Left colon (tissue), 2 donors: ENCODE measurements at places on chromosomes 5 and 9. TPM values are rescaled to one million over a fixed set of nuclear protein-coding genes. Genes with fewer than 3 reads are reported as not detected.

GRCh38 chr9:19828576-19829109 is 39.8 kb upstream of the SLC24A2 start:
- DNase-seq, result no peak

Gene MAML1
- 22.1 TPM for total RNA-seq

GRCh38 chr9:131546336-131547084 is 1.2 kb downstream of the PRRT1B start:
- no peak for DNase-seq

Gene ROPN1L
- not detected for total RNA-seq

DNA sequence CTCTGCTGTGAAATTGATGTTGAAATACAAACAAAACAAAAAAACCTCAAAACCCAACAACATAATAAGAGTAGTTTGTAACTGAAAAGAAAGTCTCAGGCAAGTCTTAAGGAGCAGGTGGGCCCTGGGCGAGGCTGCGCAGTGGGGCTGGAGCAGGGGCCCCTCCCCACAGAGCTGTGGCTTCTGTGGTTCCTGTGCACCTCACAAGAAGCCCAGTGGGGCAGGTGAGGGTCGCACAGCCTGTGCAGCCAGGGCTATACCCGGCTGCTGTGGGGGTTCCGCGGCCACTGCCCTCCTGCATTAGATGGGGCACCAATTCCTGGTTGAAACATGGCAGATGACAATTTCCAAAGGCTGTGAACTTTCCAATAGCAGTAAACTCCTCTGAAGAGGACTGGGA is 75.3 kb downstream of the TRIO start:
- no peak for DNase-seq
